CD4-positive, alpha-beta T cell treated with Interleukin-6 for 4 hours (primary cell): ENCODE measurements at places on chromosomes 11 and 22.

GRCh38 chr22:29128891-29129807, 56.3 kb downstream of the KREMEN1 start:
- no peak for DNase-seq

- DNase-seq, result no peak
These were observed 193.6 kb upstream of the CARD18 start for GRCh38 chr11:105333153-105333552.

DNA sequence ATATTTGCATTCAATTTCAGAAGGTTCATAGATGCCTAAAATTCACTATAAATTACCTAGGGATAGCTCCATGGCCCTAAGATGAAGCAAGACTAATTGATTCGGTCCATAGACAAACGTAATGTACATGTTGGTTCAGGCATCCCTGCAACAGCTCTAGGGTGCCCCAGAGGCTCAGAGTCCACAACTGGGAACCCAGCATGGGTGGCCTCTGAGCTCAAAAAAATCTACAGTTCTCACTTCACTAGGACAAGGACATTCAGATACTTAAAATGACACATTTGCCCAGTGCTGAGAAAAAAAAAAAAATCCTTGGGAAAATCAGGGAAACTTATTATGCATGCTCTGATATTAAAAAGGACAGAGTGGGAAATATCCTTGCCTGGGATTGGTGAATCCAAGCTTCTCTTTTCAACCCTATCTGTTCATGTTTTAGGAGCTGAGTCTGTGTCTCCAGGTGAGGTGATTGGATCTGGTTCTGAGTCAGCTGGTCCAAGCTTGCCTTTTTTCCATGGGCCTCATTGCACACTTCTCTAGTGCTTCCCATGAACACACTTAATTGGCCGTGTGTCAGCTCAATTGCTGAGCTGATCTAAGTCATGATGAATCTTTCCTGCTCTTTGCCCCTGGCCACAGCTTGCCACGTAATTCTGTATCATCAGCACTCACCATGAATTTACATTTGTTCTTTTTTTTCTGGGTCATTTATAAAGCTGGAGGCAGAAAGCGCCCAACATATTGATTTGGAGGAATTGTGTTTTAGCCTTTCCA, 116.3 kb upstream of the RCN1 start:
- DNase-seq, result no peak

DNA sequence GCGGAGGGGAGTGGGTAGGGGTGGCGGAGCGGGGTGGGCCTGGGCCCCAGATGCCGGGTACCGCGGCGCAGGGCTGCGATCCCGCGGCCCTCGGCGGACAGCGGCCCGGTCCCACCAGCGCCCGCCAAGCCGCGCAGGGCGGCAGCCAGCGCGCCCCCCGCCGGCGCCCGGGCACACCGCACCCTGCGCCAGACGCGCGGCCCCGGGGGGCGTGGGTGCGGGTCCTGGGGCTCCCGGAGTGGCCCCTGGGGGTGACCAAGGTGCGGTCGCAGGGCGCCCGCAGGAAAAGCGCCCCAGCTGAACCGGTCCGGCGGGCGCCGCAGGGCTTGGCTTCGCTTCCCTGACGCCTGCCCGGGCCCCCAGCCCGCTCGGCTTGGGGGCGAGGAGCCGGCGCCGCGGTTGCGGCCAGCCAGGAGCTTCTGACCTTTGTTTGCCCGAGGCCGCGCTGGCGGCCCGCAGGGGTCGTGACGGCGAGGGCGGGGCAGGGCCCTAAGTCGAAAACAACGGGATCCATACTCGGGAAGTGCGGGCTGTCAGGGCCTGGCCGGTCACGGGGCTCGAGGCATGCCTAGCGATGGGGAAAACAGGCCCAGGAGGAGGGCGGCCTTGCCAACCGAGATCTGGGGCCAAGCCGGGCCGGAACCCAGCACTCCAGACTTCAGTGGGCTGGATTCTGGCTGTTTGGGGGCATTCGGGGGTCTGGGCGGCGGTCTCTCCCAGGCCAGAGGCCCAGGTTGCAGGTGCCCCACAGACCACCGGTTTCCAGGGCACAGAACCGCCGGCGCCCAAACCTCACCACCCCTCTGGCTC, 581 bp upstream of the AP5B1 start:
- no peak for DNase-seq

DNA sequence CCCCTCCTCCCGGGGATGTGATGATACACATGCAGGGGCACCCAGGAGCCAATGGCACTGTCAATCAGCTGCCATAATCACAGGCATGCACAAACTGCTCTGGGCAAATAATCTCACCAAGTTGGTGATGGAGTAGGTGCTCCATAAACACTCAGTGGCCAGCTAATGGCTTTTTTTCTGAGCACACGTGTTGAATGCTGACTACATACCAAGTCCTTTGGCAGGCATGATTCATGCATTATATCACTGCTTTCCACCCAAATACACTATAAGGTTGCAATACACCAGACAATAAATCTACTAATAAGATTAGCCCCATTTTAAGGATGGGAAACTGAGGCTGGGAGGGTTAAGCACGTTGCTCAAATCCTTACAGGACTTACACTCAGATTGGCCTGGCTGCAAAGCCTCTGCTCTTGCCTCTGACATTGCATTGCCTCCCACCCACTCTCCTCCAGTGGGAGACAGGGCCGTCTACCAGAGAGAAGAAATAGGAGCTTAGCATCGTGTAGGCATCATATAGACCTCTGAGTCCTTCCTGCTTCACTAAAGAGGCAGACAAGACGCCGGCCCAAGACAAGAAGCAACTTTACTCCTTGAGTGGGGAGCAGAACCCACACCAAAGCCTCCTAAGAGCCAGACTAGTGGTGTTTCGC, 32.7 kb upstream of the ACCSL start:
- no peak for DNase-seq

DNA sequence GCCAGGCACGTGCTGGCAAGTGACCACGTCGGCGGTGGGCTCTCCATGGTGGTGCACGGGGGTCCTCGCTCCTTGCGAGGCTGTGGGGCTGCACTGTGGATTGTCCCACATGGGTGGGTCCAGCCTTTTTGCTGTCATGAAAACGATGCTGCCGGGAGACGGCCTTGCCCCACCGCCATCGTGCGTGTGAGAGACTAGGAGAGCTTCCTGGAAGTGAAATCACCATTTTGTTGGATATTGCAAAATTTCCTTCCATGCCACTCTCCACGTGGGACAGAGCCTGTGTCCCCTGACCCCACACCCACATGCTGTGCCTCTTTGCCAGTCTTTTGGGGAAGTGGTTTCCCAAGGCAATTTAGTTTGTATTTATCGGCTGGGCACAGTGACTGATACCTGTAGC, 18.2 kb upstream of the GRAMD4 start:
- DNase-seq, result no peak

DNA sequence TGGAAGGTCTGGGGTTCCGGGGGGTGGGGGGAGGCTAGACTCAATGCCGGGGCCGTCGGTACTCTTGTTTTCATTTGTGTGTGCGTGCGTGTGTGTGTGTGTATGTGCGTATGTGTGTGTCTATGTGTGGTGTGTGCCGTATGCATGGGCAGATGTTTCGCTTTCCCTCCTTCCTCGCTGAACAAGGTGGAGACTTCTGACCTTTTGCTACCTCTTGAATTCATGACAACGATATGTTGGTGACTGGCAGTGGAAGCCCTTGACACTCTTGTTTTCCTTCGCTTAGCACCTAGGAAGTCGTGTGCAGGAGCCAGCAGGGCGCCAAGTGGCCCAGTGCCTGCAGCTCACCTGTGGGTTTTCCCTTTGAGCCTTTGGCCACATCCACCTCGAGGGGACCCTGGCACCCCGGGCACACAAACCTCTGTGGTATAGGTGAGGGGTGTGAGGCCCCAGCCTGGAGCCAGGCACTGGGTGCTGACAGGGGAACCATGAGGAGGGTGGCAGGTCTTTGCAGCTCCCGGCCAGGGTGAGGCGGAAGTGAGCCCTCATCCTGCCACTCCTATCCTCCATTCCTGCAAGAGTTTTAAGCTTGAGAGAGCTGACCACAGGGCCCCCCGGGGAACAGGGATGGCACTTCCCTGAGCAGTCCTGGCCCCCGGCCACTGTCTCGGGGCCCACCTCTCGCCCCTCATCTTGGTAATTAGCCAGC, 19.3 kb upstream of the TMEM191C start:
- no peak for DNase-seq

DNA sequence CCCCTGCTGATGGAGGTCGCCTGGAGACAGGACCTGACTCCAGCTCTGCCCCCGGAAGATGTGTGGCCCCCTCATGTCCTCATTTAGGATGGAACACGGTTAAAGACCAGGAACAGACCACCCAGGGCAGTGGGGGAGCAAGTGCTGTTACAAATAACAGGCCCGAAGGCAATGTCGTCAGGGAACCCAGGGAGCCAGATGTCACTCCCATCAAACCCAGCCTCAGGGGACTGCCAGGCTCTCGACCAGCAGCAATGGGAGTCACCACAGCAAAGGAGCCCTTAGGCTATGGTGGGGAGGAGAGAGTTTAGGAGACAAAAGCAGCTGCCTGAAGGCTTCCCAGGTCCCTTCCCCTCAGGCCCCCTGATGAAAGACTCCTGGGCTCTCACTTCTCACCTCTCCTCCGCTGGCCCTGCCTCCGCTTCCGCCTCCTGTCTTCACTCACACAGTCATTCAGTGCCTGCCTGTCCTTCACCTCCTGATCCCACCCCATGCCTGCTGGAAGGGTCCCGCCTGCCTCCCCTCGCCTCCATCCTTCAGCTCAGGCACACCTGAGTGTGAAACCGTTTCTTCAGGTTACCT, 4.4 kb downstream of the RPS19BP1 start:
- no peak for DNase-seq

DNA sequence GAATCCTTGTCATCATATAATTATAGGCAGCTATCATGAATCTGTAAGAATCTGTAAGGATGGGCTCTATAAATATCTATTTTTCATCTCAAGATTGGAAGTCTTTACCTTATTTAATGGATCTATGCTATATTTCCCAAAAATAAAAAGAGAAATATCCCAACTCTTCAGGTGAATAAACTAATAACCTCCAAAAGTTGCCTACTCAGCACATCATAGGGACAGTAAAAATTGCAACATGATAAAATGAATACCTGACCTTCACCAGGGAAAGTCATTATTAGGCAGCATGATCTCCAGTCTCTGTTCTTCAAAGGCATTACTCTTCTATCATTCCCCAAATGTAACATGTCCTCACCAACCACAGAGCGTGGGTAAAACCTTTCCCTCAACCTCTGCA, 277.3 kb downstream of the RAB38 start:
- no peak for DNase-seq

GRCh38 chr11:68003846-68004550, at the start of gene UNC93B1:
Gene UNC93B1, minus strand, starts transcription at chr11:68004097. Its CDS starts 54 bp downstream, at chr11:68004043.
- DNase-seq, result peak; percentile 87

GRCh38 chr11:12229450-12230229, 119.2 kb downstream of the MICAL2 start:
- no peak for DNase-seq

- DNase-seq, result no peak
These were observed 95.7 kb downstream of the PDE2A start for GRCh38 chr11:72578566-72578965.

DNA sequence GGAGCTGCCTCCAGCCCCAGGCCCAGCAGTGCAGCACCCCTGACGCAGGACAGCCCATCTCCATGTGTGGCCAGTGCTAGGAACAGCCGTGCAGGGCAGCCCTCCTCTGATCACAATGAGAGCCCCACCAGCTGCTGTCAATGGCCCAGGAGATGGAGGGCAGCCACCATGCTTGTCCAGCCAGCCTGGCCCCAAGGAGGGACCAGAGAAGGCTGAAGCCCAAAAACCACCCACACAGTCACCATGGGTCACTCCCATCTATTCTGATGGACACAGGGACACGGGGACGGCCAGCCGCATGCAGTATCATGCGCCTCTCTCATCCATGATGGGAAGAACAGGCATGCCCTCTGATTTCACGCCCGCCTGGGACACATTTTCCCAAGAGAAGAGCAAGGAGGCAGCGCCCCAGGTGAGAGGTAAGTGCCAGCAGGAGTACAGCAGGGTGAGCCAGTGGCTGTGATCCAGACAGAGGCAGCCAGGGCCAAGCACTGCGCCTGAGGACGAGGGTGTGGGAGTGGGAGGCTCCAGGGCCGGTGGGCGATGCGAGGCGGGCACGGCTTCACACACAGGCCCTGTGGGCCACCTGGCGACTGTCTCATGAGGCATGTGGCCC, 33.6 kb upstream of the GNB1L start:
- DNase-seq, result no peak

DNA sequence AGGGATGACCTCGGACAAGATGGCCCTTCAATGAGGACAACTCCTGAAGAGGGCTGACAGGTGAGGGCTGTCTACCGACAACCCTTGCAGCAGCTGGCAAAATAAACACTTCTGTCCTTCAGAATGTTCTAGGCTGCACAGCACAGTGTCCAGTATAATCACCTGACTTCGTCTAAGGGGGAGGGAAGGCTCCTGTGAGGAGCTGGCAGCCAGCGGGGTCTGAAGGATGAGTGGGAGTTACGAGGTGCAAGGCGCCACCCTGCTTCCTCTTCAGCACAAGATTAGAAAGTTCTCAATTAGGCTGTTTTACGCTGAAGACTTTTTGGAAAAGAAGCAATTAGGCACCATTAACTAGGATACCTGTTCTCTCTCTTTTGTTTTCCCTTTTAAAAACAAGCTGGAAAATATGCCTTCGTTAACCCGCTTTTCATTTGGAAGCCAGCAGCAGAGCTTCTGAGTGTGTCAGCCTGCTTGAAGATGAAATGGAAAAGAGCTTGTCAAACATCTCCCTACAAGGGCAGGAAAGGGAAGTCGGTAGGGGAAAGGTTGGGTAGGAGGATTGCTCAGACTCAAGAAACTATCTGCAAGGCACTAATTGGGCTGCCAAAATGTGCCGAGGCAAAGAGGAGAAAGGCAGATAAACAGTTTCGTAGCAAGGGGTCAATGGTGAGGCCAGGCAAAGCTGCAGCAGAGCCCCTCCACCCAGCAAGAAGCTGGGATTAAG, 592.2 kb upstream of the CADM1 start:
- no peak for DNase-seq

DNA sequence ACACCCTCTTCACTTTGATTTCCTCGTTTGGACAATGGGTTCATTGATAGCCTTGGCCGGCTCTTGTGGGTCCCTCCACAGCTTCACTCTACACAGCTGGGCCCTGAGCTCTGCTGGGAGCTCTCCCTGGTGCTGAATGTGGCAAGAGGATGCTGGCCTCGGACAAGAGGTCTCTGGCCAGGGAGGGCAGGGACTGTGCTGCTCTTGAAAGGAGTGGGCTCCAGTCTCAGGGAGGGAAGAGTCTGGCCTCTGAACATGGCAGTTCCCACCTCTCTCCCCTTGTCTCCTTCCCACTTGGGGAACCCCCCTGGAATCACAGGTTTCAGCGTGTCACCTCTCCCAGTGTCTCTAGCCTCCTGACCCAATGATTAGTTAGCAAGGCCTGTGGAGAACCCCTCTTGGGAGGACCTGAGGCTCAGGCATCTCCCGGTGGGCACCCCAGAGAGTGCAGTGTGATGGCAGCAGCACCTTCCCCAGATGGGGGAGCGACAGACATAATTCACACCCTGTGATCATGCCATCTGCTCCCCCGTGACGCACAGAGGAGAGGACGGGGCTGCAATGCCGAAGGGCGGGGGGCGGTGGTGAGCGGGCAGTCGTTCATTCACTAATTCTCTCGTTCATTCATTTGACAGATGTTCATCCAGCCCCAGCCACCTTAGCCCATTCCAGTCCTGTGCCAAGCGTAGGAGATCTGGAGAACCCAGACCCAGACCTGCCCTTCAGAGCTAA, 2.8 kb upstream of the CABP7 start:
- DNase-seq, result peak; percentile 10

- peak; percentile 56 for DNase-seq
These were observed 743.6 kb downstream of the ETS1 start for GRCh38 chr11:127843483-127844396.

- no peak for DNase-seq
These were observed 27.6 kb upstream of the EXPH5 start for GRCh38 chr11:108620958-108621772.
